ENCODE measurements at places on chromosomes 2 and 18. TPM values are rescaled to one million over a fixed set of nuclear protein-coding genes. Genes with fewer than 3 reads are reported as not detected.

The TMEM200C gene
- 0.14 TPM for total RNA-seq

The GPR155 gene
- total RNA-seq, result 4.8 TPM

The IL1A gene
- total RNA-seq, result 2.3 TPM

The GPR39 gene
- 0.28 TPM for total RNA-seq

The CCDC178 gene
- total RNA-seq, result 0.28 TPM

The HJURP gene
- total RNA-seq, result 2.4 TPM

The COQ10B gene
- 44.9 TPM for total RNA-seq

The SPEG gene
- 3.7 TPM for total RNA-seq

The CDCA7 gene
- 0.43 TPM for total RNA-seq

The ASB1 gene
- 24.0 TPM for total RNA-seq

The CDH19 gene
- not detected for total RNA-seq

The CGREF1 gene
- 7.0 TPM for total RNA-seq

The FSIP2 gene
- under 0.01 TPM for total RNA-seq

The GATA6 gene
- total RNA-seq, result 28.6 TPM

The DCDC2C gene
- not detected for total RNA-seq

The CLEC4F gene
- total RNA-seq, result not detected

The PDE1A gene
- 42.4 TPM for total RNA-seq

The UGT1A9 gene
- total RNA-seq, result under 0.01 TPM

The SCTR gene
- total RNA-seq, result not detected

The TRAK2 gene
- 36.8 TPM for total RNA-seq

The FHOD3 gene
- 16.9 TPM for total RNA-seq

The TEX44 gene
- not detected for total RNA-seq

The CRYBA2 gene
- not detected for total RNA-seq

The ALPG gene
- not detected for total RNA-seq

The TNFRSF11A gene
- total RNA-seq, result 0.09 TPM

The MOGAT1 gene
- total RNA-seq, result not detected

The CMPK2 gene
- total RNA-seq, result 0.43 TPM
